ENCODE measurements at places on chromosomes 4 and X.

DNA sequence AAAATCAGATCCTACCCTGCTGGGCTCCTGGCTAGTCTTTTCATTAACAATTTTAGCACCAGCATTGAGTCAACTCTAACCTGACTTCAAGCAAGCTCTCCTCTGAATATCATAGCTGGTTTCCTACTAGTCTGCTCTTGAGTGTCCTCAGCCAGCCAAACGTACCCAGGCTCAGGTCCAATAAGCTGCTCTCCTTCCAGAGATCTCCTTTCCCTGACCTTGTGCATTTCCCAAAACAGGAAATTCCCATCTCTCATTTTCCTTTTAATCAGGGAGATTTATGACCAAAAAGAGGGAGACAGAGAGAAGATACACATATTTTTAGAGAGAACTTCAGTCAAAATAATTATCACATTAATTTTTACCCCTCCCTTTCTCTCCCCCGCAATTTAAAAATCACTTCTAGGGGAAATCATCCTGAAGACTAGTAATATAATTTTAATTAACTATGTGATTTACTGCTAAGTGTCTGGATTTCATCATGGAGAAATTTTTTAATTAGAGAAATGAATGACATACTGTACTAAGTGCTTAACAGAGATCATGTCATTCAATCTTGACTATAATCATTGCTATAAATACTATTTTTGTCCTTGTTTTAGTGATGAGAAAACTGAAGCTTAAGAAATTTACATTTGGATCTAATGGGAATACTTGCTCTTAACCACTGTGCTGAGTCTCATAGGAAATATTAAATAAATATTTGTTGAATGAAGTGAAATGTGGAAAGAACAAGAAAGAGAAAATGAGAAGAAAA lies 421.7 kb upstream of the INTU start:
- DNase-seq, result no peak

GRCh38 chrX:130680164-130681035 lies 222.6 kb downstream of the ENOX2 start:
- no peak for DNase-seq

DNA sequence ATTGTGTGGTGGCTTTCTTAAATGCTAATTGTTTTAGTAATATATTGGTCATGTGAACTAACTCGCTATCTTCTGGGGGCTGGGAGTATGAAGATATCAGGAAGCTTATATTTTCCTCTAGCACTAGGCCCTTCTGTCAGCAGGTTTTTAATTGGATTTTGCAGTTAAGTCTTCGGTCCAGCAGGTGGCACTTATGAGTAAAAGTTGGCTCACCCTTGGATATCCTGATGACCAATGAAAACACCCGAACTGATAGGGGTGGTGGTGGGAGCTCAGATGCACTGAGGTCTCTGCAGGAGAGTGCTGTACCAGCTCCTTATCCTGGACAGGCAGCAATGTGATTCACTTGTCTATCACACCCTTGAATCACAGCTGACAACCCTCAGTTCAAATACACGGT lies 1365.8 kb upstream of the DIAPH2 start:
- DNase-seq, result no peak

GRCh38 chrX:43003939-43004338 lies 226.0 kb upstream of the PPP1R2C start:
- DNase-seq, result no peak

DNA sequence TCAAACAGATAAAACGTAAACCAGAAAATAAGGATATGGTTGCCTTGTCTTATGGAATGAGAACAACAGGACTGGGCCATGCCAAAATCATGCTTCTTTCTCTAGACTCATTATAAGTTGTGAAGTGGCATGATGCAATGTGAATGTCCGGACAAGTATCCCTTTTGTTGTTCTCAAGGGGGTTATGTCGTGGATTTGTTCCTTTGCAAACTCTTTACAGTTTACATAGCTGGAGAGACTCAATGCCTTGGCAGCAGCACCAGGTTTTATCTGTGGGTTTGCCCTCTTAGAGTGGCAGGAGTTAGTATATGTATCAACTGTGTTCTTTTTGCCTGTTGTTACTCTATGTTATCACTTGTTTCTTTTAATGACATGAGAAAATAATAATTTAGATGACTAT lies 41.4 kb downstream of the SPRY1 start:
- no peak for DNase-seq

DNA sequence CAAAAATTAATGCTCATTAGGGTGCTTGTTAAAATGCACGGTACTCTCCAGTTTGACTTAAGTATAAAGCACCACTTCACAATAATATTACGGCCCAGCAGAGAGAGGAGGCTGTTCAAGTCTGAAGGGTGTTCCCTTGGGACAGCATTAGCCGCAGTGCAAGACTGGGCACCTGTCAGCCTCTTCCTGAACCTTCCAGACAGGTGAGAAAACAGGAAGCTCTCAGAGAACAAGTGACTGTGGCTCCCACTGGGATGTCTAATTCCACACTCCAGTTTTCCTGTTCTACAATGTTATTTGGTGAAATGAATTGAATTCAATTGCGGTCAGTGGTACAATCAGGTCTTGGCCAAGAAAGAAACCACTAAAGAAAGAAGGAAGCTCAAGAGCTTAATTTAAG lies 414.4 kb downstream of the SMARCA1 start:
- no peak for DNase-seq

GRCh38 chrX:74180716-74181115 lies 123.3 kb upstream of the ZCCHC13 start:
- DNase-seq, result no peak

DNA sequence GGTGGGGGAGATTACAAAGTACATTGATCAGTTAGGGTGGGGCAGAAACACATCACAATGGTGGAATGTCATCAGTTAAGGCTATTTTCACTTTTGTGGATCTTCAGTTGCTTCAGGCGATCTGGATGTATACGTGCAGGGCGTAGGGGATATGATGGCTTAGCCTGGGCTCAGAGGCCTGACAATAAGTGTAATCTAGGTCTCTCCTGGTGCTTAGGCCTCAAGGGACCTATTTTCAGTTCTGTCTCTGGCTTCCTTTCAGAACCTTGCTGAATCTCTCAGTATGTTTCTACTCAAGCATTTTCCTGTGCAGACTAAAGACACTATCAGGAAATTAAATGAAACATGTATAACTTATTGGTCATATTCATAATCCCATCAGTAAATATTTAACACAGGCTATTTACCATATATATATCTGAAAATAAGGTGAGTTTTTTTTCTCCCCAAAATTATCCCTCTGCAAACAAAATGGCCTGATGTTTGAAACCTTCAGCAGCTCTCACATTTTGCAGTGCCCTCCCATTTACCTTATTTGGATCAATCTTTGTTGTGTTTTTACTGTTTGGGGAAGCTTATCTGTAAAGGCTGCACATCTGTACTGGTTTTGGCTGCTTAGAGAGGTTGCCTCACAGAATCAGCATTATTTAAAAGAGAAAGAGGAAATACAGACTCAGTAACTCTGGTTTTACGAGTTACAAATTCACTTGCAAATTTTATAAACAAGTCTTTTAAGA lies 2.3 kb upstream of the ZCCHC4 start:
- DNase-seq, result no peak

DNA sequence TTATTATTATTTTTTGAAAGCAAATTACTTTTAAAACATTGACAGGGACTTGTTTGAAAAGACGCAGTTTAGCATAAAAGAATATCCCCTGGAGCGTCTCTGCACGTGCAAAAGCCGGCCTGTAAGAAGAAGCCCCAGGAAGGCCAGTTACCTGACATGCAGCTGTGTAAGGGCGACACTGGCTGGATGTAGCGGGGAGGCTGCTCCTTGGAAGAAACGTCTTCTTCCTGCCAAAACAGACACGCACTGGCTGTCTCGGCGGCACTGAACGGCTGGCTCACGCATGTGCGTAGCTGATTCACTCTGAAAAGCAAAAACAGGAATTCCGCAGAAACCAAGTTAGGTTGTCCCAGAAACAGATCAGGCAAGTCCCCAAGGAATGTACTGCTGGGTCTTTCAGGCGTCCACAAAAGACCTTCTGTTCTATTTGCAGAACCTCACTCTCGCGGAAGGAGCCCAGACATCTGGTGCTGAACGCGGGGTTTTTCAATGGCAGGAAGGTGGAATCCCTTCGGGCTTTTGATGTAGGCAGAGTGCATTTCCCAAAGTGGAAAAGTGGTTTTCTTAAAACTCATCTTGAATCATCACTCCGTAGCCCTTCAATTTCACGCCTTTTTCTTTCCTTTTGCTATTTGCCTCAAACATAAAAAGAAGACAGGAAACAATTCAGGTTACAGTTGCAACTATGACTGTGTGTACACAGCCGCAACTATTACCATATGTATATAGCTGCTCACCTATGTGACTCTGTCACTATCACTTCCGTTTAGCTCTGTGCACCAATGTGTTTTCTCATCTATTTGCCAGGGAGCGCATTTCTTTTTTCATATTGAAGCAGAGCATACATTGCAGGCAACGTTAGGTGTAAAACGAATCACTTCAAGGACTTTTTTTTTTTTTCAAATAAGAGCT lies 38.1 kb upstream of the ARSH start:
- DNase-seq, result no peak

GRCh38 chr4:84691170-84691691 lies 108.3 kb downstream of the CDS1 start:
- DNase-seq, result no peak

DNA sequence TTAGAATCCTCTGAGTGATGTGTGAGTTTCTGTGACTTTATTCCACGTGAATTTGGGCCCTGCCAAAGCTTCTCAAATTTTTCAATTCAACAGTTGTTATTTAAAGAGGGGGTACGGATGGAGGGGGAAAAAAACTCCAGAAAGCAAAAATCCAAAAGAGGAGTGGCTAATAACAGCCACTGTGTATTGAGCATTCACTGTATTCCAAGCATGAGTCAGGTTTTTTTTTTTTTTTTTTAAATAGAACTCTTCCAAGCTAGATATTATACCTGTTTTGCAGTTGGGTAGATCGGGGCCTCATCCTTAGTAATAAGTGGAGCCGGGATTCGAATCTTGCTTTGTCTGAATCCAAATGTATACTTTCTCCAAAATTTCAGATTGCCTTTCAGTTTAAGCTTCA lies 6.4 kb upstream of the RHOH start:
- no peak for DNase-seq

DNA sequence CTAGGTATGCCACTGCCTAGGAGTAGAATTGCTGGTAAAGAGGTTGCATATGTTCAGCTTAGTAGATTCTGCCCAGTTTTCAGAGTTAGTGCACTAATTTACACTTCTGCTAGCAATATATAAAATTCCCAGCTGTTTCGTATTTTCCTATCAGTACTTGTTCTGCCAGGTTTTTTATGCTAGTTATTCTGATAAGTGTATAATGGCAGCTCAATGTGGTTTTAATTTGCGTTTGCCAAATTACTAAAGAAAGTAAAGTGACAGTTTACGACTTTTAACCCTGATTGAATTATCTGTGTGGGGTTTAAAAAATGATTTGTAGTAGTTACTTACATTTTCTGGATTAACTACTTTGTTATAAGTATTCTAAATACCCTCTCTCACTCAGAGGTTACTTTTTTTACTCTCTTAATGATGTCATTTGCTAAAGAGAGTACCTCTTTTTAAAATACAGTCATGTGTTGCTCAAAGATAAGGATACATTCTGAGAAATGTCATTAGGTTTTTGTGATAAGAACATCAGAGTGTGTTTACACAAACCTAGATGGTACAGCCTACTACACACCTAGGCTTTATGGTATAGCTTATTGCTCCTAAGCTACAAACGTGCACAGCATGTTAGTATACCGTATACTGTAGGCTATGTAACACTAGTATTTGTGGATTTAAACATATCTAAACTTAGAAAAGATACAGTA lies 363.2 kb downstream of the IL15 start:
- no peak for DNase-seq

- no peak for DNase-seq
Observed at GRCh38 chrX:153969904-153970356, 1.7 kb downstream of the HCFC1 start.

- no peak for DNase-seq
Observed at GRCh38 chr4:133802359-133803140, 399.0 kb downstream of the PABPC4L start.

DNA sequence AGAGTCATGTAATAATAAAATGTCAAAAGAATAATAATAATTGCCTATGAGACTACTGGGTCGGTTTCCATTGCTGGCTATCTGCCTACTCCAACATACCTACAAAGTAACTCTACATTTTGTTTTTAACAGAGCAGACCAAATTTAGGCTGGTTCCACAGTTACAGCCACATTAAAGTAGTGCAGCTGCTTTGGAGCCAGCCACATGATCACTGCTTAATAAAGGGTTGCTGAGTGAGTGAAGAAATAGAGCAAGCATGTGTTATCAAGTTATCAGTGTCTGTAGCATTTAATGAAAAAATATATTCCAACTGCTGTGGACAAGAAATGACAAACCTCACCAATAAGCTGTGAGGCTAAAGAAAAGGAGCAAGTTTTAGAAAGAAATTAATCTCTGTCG lies 782.3 kb downstream of the PCDH18 start:
- no peak for DNase-seq

- DNase-seq, result no peak
Observed at GRCh38 chr4:43233321-43233720, 340.8 kb downstream of the GRXCR1 start.

DNA sequence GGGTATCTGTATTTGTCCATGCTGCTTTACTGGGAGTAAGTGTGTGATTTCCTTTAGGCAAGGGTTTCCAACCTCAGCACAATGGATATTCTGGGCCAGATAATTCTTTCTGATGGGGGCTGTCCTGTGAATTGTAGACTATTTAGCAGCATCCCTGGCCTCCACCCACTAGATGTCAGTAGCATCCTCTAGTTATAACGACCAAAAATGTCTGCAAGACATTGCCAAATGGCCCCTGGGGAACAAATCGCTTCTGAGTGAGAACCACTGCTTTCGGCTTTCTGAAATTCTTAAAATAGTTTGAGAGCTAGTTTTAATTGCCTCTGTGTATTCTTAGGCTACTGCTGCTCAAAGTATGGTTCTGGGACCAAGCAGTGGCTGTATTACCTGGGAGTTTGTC lies 81.2 kb upstream of the GPM6B start:
- DNase-seq, result no peak

DNA sequence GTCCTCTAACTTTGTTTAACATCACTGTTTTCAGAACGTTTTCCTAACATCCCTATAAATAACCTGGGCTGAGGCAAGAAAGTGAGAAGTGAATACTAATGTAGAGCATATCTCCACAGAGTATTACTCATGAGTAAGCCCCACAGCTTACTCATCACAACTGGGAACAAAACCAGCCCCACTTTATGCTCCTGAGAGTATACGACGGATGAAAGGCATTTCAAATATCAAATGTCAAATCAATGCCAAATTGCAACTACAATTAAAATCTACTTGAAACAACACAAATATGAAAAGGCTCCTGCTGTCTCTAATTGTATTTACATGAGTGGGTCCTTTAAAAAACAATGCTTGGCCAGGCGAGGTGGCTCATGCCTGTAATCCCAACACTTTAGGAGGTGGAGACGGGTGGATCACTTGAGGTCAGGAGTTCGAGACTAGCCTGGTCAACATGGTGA lies 41.2 kb downstream of the SH3RF1 start:
- DNase-seq, result no peak

- peak; percentile 24 for DNase-seq
Observed at GRCh38 chr4:37685161-37685822, 884 bp downstream of the RELL1 start.

- DNase-seq, result no peak
Observed at GRCh38 chr4:100424376-100424775, 93.4 kb downstream of the EMCN start.

Measured in stimulated activated CD8-positive, alpha-beta memory T cell treated with anti-CD3 and anti-CD28 coated beads, Interleukin-7, amount 100 ng/mL, for 4 hours (primary cell).